ENCODE measurements at places on chromosomes 2 and 18. TPM values are rescaled to one million over a fixed set of nuclear protein-coding genes. Genes with fewer than 3 reads are reported as not detected.
A peak's percentile ranks its signal among the peaks of the same experiment; 100 is the strongest.

- DNase-seq, result no peak
Observed at GRCh38 chr2:112164876-112165275, 26.7 kb downstream of the FBLN7 start.

GRCh38 chr2:15582710-15583357 lies 8.8 kb upstream of the DDX1 start:
- no peak for DNase-seq

GRCh38 chr2:42274863-42275262 lies 86.2 kb downstream of the COX7A2L start:
- no peak for DNase-seq

DNA sequence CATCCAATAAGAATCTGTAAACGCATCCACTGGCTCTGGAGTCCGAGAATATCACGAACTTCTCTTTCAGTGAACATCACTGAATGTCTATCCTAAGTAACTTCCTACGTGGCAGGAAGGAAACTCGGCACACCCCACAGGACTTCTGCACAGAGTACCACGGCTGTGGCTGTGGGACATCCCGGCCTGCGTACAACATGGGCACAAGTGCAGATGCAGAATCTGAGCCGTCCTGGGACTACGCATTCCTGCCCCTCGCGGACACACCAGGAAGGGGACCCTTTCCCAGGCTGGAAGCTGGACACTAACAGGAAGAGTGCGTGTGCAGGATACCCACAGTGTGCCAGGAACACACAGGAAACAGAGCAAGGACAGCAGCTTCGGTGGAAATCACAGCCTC lies 60.6 kb downstream of the ZNF516 start:
- no peak for DNase-seq

The MEP1B gene
- not detected for total RNA-seq

The SETBP1 gene
- 40.9 TPM for total RNA-seq

DNA sequence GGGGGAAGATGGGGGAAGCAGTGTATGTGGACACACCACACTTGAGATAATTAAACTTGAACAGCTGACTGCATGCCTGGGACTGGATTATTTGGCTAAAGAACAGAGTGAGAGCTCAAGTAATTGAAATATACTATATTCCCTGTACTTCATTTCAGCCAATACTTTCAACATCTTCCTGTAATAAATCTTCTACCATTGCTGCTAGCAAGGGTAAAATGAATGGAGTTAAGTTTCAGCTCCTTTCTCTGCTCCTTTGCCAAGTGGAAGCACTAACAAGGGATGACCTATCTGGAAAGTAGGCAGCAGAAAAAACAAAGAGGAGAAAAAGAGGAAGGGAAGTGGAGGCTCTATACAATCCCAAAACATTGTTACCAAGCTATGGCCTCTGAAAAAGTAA lies 50.9 kb downstream of the MMADHC start:
- no peak for DNase-seq

GRCh38 chr2:16617282-16618266 lies 48.1 kb downstream of the CYRIA start:
- peak; percentile 36 for DNase-seq

GRCh38 chr18:5705393-5705792 lies 161.6 kb upstream of the EPB41L3 start:
- no peak for DNase-seq

DNA sequence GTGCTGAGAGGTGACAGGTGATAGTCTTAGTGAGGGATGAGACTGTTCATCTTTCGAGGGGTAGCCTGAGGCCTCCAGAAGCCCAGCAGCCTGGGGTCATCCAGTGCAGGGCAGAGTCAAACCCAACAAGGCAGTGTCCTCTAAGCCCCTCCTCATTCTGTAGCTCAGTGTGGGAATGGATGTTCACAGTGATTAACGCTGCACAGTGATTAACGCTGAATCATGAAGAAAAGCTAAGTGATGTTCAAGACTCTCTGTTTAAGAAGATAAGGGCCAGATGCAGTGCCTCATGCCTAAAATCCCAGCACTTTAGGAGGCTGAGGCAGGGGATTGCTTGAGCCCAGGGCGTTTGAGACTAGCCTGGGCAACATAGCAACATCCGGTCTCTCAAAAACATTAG lies 56.3 kb upstream of the LAPTM4A start:
- no peak for DNase-seq

Measured in uterus (tissue), 4 donors.